Renal cortex interstitium (tissue), 15 donors: ENCODE measurements at places on chromosomes 2 and 18. TPM values are rescaled to one million over a fixed set of nuclear protein-coding genes. Genes with fewer than 3 reads are reported as not detected.

- DNase-seq: no peak
Observed at GRCh38 chr2:26754972-26755670, 9.0 kb upstream of the SLC35F6 start.

- DNase-seq: no peak
Observed at GRCh38 chr2:186734957-186735734, 41.3 kb downstream of the FAM171B start.

- DNase-seq: no peak
Observed at GRCh38 chr2:144715992-144716391, 196.1 kb upstream of the ZEB2 start.

GRCh38 chr2:29014811-29015421, 33.8 kb downstream of the TOGARAM2 start:
- no peak for DNase-seq

Gene PLEKHM3
- 15.3 TPM for polyA plus RNA-seq

Gene EVX2
- not detected for polyA plus RNA-seq
